ENCODE measurements at places on chromosomes 12 and 14.

GRCh38 chr12:94594443-94594825, 55.9 kb downstream of the TMCC3 start:
- DNase-seq = no peak

- no peak for DNase-seq
Observed at GRCh38 chr12:125610292-125610691, 545.1 kb downstream of the AACS start.

DNA sequence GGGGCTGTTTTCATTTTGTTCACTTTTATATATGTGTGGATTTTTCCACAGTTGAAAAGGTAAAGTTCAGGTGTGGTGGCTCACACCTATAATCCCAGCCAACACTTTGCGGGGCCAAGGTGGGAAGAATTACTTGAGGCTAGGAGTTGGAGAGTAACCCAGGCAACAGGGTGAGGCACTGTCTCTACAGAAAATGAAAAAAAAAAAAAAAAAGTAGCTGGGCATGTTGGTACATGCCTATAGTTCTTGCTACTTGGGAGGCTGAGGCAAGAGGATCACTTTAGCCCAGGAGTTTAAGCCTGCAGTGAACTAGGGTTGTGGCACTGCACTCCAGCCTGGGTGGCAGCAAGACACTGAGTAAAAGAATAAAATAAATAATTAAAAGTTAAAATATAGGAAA, 326.5 kb downstream of the NAV3 start:
- DNase-seq = no peak

DNA sequence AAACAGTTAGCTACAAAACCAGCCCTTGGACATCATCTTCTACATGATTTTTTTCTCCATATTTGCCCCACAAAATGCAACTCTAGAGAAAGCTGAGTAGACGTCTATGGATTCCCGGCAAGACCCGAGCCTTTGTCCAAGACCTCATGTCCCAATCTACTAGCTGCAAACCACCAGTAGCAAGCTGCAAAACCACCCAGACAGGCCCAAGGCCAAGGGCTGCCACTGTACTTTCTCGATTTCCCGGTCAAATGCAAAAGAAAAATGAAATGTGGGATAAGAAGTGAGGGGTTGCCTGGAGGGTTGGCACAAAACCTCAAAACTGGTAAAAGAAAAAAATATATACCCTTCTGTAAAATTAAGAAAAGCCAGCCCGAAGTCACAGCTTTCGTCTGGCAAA, 2.9 kb upstream of the SIX6 start:
- no peak for DNase-seq

- no peak for DNase-seq
Observed at GRCh38 chr14:74417611-74418010, 8.4 kb downstream of the SYNDIG1L start.

DNA sequence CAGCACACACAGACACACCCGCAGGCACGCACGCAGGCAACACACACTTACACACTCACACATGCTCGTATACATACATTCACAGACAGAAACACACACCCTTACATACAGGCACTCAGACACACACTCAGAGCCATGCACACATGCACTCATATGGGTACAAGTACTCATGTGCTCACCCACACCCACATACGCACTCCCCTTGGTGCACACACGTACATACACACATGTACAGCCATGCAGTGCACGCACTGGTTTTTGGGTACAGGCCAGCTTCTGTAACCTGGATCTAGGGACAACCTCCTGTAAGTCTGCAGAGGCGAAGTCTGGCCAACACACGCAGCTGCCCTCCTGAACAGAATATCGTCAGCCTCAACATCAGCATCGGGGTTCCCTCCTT, 221.3 kb upstream of the RTL1 start:
- DNase-seq = no peak

DNA sequence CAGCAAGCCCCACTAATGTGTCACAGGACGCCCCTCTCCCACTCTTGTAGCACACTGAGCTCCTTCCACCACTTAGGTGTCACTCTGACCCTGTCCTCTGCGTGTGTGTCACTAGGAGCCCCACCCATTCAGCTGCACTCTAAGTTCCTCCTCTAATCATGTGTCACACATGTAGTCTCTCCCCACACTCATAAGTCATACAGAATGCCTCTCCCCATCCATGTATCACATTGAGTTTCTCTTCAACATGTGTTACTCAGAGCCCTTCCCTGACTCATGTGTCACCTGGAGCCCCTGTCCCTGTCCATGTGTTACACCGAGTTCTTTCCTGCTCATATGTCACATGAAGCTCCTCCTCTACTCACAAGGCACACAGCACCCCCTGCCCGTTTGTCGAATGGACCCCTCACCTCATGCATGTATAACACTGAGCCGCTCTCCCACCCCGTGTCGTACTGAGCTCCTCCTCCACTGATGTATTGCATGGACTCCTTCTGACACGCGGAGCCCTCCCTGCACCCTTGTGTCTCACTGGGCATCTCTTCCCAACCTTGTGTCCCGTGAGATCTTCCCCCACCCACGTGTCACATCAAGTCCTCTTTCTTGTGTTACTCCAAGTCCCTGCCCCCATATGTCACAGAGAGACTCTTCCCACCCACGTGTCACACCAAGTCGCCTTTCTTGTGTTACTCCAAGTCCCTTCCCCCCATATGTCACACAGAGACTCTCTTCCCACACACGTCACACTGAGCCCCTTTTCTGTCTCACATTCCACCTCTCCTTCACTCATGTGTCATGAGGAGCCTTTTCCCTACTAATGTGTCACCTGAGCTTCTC, 31.0 kb downstream of the RTL1 start:
- no peak for DNase-seq

DNA sequence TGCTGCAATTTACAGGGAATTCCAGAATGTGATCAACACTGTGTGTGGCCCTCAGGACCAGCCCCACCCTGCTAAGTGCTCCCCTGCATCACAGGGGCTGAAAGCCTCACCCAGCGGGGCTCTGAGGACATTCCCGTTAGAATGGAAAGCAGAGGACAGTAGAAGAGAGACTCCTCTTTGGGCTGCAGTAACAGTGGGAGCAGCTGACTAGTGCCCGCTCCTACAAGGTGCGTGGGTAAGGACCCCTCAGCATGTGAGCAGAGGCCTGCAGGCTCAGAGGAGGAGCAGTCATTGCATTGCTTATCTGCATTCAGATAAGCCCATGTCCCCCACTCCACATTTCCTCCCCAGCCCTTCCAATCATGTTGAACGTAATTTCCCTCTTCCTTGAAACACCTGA, 120.1 kb downstream of the ITPR2 start:
- DNase-seq = no peak

DNA sequence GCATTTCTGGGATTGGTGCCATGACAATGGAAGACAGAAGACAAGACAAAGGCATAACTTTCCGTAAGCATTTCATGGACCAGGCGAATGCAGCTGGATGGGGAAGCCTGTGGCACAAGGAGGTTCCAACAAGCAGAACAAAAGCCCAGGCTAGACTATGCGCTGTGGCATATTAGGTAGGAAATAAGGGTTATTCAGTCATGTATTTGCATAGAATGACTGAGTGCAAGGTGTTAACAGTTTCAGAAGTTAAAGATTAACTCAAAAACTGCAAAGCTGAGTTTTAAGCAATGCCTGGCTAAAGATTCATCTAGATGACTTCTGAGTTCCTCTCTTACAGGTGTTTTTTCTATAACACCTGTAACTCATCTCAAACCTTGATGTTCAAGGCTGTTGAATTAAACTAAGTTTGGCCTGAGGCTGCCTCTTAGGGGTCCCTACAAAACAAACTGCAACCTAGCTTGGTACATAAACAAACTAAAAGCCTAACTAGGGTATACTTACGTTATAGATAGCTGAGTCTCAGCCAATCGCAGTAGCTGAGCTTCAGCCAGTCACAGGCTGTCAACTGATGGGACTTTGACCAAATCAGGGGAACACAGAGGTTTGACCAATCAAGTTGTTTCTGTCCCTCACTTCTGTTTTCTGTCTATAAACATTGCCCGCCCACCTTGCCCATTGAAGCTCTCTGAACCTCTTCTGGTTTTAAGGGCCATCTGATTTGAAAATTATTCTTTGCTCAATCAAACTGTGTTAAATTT, 52.2 kb upstream of the PLBD1 start:
- no peak for DNase-seq

DNA sequence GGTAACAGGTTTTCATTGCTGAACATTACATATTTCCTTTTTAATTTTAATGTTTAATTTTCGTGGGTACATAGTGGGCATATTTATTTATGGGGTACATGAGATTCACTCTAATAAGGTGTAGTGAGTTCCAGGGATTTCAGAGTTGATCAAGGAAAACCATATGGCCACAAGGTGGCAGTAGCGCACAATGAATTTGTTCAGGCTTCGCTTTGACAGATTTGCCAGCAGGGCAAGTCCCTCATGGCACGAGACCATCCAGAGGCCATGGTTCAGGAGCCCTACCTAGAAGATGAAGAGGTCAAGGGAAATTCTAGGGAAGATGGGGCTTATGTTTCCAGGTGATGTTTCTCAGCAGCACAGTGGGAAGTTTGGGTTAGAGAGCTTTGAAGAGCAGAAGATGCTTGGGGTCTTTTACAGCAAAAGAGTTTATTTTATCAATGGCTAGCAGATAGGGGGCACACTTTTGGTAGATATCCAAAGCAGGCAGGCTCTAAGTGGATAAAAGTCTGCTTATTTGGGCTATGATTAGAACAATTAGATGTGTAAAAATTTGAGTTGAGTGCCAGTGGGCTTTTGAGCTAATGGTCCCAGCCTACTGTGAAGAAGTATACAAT, 1004.4 kb downstream of the AACS start:
- no peak for DNase-seq

DNA sequence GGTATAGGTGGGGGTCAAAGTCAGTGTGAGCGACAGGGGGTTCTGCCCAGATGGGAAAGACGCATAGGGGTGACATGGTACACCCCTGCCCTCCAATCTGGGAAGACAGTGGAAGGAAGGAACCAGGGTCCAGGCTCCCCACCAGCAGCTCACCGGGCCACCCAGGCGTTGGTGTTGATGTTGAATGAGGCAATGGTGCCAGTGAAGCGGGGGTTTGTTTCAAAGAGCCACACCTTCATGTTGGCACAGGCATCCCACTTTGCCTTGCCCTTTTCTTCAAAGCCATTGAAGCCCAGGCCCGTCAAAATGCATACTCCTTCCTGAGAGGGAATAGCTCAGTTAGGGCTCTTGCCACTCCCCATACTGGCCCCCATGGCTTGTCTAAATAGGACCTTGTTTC, 7.5 kb downstream of the EMG1 start:
- DNase-seq = no peak

DNA sequence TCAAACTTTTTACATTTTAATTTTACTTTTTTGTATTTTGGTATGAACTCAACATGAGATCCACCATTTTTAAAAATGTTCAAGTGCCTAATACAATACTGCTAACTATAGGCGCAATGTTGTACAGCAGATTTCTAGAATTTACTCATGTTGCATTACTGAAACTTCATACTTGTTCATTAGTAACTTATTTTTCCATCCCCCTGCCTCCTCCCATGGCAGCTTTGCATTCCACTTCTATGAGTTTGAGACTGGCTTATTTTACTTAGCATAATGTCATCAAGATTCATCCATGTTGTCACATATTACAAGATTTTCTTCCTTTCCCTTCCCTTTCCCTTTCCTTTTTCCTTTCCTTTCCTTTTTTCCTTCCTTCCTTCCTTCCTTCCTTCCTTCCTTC, 825.9 kb downstream of the SLC16A7 start:
- DNase-seq = no peak

GRCh38 chr12:27342536-27342935, 9.9 kb downstream of the BMAL2 start:
- DNase-seq = no peak

DNA sequence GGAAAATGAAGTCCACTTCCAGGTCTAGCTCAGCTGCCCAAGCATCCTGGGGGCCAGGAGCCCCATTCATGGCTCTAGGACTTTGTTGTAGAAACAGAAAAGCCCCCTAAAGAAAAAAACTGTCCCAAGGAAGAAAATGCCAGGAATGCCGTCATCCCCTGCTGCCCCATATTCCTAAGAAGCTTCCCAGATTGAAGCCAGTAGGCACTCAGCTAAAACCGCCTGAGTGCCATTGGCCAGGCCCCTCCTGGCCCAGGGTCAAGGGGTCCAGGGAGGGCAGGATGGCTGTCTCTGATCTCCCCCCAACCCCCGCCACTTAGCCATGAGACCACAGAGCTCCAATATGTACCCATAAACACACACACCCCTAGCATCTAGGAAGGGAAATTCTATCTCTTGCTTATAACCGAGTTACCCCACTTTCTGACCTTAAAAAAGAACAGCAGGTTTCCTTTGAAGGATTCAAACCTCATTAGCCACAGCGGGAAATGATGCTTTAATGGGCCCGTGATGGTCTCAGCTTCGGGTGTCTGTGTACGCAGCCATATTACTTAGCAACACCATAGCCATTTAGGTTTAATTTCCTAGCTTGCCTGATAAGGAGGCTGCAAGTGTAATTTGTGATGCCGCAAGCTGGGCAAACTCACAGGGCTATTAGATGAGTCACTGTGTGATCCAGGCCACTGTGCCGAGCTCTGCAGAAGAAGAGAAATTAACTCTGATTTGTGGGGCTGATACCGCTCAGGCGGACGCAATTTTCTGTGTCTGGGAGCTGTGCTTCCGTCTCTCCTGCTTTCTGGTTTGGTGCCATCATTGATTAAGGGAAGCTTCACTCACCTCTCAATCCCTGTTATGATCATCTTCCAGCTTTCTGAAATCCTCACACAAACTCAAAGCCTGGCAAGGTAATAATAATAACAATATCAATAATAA, 84.2 kb downstream of the GCH1 start:
- DNase-seq = no peak

DNA sequence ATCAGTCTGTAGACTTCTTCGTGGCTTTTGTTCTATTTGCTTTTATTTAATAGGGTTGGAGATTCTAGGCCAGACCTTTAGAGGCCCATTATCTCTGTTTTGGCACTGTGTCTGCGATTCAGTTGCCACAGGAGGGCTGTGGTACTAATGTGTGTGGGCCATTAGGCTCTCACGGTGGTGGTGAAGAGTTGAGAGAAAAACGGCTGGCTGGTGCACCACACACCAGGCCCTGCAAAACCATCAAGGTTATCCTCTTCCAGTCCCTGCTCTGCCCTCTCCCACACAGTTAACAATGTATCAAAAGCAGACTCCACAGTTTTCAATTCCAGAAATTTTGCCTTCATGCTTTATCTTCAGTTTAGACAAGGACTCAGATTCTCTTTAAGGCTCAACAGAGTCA, 97.7 kb downstream of the MYF5 start:
- no peak for DNase-seq

DNA sequence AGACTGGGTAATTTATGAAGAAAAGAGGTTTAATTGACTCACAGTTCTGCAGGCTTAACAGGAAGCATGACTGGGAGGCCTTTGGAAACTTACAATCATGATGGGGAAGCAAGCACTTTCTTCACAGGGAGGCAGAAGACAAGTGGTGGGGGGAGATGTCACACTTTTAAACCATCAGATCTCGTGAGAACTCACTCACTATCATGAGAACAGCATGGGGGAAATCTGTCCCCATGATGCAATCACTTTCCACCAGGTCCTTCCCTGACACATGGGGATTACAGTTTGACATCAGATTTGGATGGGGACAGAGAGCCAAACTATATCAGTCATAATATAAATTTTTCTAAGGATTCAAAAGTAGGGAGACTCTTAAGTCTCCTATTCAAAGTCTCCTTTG, 46.0 kb downstream of the SPIC start:
- DNase-seq = no peak

Data from stimulated activated CD8-positive, alpha-beta memory T cell treated with anti-CD3 and anti-CD28 coated beads, Interleukin-15, amount 100 ng/mL, for 1 hour (primary cell).